Amygdala (tissue), 56 donors: ENCODE measurements at places on chromosomes 6 and 20.

DNA sequence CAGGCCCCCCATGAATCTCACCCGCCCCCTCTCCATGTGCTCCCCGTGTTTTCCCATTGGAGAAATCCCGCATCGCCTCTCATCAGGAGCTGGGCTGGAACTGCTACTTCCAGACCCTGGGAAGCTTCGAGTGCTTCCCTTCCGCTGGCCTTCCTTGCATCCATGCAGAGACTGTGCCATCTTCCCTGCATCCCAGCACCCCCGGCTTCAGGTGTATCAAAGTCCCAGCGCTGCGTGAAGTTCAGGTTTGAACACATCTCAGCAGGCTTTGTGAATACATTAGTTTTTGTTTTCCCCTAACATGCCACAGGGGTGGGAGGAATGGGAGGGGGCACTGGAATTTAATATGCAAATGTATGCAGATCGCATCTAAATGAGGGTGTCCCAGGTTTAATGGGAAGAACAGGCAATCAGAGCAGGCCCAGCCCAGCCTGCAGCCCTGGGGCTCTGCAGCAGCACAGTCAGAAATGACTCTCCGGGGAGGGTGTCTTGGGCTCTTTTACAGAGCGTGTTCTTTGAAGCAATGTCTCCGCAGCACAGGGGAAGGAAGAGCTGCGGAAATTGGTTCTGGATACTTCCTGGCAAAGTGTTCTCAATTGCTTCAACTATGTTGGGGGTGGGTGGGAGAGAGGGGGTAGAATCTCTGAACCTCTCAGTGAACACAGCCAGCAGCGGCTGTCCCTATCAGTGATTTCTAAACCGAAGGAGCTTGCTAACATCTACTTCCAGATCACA lies 8.3 kb upstream of the MMP9 start:
- no peak for DNase-seq

GRCh38 chr6:72950114-72950860 lies 275.0 kb downstream of the KHDC1L start:
- no peak for DNase-seq

DNA sequence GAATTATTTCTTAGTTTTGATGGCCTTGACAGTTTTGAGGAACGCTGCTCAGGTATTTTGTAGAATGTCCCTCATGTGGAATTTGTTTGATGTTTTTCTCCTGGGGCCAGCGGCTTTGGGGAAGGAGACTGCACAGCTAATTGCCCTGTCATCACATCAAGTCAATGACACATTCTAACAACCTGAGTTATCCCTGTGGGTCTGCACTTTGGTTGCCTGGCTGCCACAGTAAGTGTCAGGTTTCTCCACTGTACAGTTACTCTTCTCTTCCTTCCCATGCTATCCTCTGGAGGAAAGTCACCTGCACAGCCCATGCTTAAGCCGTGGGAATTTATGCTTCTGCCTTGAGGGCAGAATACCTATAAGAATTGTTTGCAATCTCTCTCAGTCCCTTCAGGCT lies 1.4 kb upstream of the TREML4 start:
- no peak for DNase-seq

GRCh38 chr6:139308286-139308916 lies 16.6 kb upstream of the TXLNB start:
- no peak for DNase-seq

DNA sequence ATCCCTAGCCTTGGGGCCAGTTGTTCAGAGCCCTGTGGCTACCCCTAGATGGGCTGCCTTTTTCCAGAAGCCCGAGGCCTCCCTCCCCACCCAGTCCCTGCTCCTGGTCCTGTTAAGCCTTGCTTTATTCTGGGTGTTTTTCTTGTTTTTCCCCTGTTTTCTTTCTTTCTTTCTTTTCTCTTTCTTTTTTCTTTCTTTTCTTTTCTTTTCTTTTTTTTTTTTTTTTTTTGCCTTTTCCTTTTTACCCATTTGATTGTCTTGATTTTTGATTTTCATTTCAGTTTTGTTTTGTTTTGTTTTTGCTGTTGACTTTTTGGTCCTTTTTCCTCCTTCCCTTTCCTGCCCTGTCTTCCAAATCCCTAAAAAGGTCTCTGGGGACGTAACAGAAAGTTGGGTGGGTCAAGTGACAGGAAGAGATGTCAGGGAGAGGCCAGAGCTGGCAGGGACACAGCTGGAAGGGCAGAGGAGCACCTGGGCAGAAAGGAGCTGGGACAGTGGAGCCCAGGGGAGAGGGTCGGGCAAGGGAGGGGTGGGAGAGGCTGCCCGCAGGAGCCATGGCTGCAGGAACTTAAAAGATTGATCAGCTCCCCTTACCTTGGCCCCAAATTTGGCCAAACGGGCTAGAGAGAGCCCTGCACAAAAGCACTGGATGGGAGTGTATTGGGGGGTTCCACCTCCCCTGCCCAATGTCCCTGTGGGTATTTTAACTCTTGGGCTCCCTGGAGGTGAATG lies 27.6 kb downstream of the MYH7B start:
- no peak for DNase-seq

GRCh38 chr6:116022841-116023445 lies 37.7 kb downstream of the FRK start:
- DNase-seq, result no peak

- DNase-seq, result no peak
Measured at GRCh38 chr6:112691289-112691688, 344.2 kb downstream of the RFPL4B start.

DNA sequence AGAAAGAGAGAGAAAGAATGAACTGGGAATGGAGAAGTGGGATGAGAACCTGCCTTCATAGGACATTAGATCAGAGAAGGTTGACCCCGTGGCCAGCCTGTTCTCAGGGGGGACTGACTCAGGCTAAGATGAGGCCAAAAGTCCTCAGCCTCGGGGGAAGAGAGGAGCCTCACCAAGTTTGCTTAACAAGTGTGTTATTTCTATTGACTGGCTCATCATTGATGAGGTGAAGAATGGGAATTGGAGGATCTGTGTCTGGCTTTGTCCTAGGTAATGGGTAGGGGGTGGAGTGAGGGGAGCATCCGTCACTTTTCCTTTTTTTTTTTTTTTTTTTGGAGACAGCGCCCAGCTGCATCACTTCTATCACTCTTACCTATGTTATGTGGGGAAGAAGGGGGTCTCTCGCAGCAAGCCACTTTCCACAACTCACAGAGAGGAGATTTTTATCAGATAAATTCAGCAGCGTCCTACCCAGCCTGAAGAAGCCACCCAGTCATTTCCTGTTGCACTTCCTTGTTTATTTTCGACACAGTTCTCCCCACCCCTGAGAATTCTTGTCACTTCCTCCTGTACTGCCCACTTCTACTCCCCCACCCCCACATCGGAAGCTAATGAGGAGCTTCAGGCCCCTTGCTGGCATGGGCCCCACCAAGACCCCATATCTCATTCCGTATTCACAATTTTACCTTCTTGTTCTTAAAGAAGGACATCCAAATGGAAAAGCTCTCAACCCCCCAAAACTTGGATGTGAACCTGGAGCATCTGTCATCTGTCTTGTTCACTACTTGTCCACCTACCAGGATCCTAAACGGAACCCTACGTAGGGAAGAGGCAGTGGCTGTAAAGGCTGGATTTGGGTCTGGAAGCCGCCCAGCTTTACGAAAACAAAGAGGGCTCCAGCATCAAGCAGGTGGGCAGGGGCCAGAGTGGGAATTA lies 2.8 kb upstream of the RNASET2 start:
- DNase-seq, result no peak

- DNase-seq, result no peak
Measured at GRCh38 chr20:31617432-31618104, 12.5 kb downstream of the ID1 start.

DNA sequence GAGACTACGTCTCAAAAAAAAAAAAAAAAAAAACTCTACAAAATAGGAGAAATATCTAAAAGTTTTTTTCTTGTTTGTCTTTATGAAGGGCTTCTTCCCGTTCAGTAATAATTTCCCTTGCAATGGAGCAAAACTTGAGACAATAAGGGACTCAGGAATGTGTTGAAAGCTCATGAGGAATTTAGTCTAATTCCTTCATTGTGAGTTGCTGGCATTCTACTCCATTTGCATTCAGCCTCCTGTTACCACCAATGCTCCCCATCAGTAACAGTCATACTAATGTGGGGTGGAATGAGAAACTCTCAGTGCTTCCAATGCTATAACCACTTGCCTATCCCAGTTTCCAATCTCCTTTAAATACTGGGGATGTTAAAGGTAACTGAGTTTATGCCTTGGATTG lies 576.7 kb upstream of the AGPAT4 start:
- DNase-seq, result no peak

DNA sequence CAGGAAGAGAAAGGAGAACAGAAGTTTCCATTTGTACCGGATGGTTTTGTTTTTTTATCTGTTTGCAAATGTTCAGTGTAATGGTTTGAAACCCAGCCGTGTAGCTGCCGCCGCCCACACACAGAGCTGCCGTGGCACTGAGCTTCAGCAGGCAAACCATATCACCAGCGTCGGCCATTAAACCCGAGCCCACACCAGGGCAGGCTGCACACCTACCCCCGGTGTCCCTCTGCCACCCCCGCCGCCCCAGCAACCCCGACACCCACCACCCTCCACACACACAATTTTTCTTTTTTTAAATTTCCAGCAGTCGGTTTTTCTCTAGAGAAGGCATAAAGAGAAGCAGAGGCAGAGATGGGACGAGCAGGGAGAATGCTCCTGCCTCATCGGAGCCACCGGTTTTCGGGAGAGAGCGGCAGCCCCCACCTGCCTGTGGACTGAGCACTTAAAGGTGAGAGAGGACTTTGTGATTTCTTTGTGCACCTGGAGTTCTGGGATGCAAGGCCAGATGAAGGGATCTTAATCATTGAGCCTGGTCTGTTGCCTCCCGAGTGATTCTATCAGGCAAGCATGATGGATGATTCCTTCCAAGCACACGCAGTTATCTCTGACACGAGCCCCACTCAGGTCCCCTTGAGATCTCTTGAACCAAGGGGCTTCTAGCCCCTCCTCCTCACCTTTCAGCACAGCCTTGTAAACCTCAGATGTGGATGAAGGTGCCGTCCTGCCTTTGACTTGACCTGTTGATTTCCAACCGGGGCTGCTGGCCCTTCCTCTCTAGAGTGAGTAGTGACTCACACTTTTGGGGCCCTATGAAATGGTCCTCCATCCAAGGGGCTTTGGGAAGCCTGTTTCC lies 17.5 kb upstream of the ZNF831 start:
- no peak for DNase-seq

- no peak for DNase-seq
Measured at GRCh38 chr6:38984723-38985122, 63.9 kb upstream of the GLP1R start.

GRCh38 chr6:169938731-169939130 lies 187.3 kb downstream of the ERMARD start:
- no peak for DNase-seq

DNA sequence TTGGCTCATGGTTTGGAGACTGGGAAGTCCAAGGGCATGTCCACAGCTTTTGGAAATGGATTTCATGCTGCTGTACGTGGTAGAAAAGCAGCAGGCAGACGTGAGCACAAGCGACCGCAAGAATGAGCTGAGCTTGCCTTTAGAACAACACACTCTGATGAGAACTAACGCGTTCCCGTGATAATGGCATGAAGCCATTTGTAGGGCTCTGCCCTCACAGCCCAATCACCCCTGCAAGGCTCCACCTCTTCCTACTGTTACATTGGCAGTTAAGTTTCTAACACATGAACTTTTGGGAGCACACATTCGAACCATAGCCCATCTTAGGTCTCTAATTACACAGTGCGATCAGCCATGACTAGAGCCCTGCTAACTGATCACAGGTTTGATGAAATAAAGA lies 107.5 kb upstream of the TMEM170B start:
- DNase-seq, result no peak

GRCh38 chr6:81690073-81690472 lies 62.4 kb downstream of the TENT5A start:
- DNase-seq, result no peak

GRCh38 chr6:39891976-39892375 lies 42.3 kb downstream of the MOCS1 start:
- no peak for DNase-seq

DNA sequence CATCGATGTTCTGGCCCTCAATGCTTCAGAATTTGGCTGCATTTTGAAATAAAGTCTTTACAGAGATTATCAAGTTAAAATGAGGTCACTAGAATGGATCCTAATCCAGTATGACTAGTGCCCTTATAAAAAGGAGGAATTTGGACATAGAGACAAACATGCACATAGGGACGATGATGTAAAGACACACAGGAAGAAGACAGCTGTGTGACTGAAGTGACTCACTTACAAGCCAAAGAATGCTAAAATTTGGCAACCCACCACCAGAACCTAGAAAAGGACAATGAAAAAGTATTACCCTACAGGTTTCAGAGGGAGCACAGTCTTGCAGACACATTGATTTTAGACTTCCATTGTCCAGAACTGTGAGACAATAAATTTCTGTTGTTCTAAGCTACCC lies 322.8 kb upstream of the GJE1 start:
- no peak for DNase-seq

- DNase-seq, result no peak
Measured at GRCh38 chr6:96522465-96523009, 931 bp downstream of the UFL1 start.

DNA sequence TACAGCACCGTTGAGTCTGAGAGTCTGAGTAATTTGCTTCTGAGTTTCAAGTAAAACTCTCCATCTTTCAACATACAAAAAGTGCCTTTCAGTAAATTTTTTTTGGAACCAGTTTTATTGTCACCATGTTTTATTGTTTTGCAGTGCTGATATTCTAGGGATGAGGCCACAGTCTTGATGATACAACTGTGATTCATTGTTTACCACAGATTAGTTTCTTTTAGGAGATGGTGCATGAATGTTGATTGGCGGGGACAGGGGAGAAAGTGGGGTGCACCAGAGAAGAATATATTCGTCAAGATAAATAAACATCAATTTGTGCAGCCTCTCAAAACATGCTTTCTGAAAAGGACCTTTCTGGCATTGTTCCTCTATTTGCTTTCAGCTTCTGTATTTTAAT lies 109.0 kb downstream of the MCHR2 start:
- no peak for DNase-seq

DNA sequence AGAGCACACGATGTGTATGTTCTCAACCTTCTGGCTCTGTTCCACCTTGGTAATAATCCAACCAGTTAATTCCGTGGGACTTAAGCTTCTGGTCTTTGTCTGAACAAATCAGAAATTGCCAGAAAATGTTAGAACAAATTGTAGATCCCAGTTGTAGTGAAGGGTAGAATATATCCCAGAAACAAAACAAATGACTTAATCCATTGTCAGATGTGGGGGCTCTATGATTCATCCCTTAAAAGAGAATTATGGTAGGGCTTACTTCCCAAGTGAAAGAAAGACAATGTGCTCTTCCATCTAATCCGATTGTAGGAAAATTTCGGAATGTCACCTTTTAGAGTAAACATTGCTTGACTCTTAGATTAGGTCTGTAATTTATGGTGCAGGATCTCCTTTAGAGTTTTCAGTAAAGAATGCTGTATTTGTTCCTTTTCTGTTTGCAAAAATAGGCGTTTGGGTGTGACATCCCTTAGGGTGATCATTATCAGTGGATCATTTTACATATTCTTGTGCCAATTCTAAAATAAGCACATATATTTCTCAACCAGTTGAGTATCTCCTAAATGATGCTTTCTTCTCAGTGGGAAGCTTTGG lies 234.5 kb upstream of the ZNF217 start:
- DNase-seq, result no peak

GRCh38 chr6:92827104-92827503 lies 592.3 kb downstream of the EPHA7 start:
- DNase-seq, result no peak
